MG63 (cell line): ENCODE measurements at places on chromosomes 1 and 21. TPM values are rescaled to one million over a fixed set of nuclear protein-coding genes. Genes with fewer than 3 reads are reported as not detected.

OLFML3 gene
- total RNA-seq = 2.2 and 2.7 TPM in 2 replicates

OR2L8 gene
- not detected in 2 replicates for total RNA-seq

CD1E gene
- not detected in 2 replicates for total RNA-seq

C8A gene
- total RNA-seq = not detected in 2 replicates

PERM1 gene
- total RNA-seq = 0.13 TPM in 1 of 2 replicates, not detected in the other

A3GALT2 gene
- total RNA-seq = not detected in 2 replicates

TRMT13 gene
- 3.9 and 8.6 TPM in 2 replicates for total RNA-seq

KIF2C gene
- total RNA-seq = 39.0 and 54.1 TPM in 2 replicates

KCNJ10 gene
- total RNA-seq = not detected in 2 replicates

FCRL5 gene
- not detected in 2 replicates for total RNA-seq

E2F2 gene
- total RNA-seq = 4.3 and 6.9 TPM in 2 replicates

FAM20B gene
- total RNA-seq = 29.6 and 33.2 TPM in 2 replicates

SPRR3 gene
- not detected in 2 replicates for total RNA-seq

FCRL4 gene
- total RNA-seq = not detected in 2 replicates

GLMN gene
- 11.1 and 31.0 TPM in 2 replicates for total RNA-seq

AADACL4 gene
- not detected in 2 replicates for total RNA-seq

TTC39A gene
- total RNA-seq = 0.82 TPM in 1 of 2 replicates, not detected in the other

CA14 gene
- not detected in 2 replicates for total RNA-seq

DNA sequence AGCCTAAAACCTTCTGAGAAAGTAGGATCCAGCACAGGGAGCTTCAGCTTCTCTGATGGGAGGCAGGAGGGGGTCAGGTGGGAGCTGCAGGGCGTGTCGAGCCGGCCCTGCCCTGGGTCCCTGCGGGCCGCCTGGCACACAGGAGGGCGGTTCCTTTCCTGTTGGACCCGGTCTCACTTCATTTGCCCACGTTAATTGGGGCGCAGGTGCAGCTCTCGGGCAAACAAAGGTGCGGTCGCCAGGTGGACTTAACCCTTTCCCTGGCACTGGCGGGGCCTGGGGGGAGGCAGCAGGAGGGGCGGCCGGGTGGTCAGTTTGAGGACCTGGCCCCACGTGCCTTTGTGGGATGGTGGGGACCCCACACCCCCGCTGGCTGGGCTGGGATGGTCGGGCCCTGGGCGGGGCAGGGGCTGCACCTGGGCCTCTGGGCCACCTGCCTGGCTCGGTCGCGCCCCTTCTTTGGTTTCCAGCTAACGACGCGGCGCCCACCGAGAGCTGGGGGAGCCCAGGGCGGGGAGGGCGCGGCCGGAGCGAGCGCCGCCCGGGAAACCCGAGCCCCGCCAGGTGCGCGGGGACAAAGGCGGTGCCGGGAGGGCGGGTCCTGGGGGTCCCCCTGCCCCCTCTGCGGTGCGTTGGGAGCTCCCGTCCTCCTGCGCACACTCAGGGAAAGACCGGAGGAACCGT, 20.8 kb upstream of the C1orf159 start:
- no peak for DNase-seq

DNA sequence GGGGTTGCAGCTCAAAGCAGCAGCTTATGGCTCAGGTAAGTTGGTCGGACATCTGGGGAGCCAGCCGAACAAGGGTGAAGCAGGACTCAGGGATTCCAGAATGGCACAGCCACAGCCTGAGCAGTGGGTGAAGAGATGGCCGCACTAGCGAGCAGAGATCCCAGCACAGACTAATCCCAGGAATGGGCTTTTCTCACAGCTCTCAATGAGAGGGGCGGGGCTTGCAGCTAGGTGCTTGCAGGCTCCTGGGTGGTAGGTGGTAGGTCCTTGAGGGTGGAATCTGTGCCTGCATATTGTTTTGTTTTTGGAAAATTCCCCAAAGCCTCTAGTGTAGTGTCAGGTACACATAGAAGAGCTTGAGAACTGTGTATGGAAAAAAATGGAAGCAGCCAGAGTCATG, 9.0 kb downstream of the KIAA0040 start:
- no peak for DNase-seq

GRCh38 chr1:211711315-211711705, 35.9 kb upstream of the NEK2 start:
- DNase-seq = no peak

GRCh38 chr1:155973723-155974122, 4.6 kb downstream of the ARHGEF2 start:
- no peak for DNase-seq

DNA sequence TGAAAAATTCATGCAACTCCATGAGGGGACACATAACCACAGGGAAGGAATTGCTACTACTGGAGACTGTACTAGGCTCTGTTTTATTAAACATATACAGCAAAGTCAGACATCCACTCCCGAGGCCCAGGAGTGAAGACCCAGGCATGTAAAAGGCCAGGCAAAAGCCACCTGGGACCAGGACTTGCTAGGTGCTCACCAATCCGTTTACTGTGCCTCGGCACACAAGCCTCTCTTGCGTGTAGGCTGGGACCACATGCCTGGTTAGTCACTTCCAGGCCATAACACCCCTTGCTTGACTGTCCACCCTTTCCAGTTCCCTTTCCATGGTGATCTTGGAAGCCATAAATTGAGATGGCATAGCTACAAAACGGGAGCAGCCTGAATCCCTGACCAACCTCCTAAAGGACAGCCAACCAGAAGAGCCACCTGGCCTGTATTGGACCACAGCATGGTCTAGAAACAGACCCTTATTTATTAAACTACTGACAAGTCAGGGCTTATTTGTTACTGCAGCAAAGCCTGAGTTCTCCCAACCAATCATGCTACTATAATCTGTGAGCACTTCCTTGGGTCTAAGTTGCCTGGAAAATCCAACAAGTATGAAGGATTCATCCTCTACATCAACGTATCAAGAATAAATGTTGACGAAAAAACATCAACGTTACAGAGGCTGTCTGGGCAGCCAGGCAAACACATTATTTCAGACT, 39.7 kb downstream of the URB1 start:
- DNase-seq = no peak

DNA sequence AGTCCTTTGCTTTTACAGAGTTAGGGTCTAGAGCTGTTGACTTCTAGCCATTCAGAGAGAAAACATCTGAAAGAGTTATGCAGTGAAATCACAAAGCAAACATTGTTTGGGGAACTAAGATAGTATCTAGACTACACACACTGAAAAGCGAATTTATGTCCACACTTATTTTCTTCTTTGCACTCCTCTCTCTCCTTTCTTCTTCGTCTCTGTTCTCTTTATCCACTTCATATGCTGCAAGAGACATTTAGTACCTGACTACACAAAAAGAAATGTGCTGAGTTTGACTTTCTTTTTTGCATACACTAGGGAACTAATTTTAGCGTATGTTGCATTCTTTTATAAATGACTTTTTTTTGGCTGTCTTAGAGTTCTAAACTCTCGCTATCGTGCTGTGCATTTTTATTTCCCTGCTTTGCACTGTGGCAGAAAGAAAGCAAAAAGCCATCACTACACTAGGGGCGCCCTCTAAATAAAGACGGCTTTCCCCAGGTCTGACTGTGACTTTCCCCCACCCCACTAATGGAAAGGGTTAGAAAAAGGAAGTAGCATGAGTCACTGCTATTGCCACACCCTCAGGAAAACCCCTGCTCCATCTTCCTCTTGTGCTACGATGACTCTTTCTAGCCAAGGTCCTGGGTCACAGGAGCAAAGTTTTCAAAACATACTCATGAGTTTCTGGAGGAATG, 65.7 kb downstream of the MAP3K7CL start:
- DNase-seq = peak; percentile 83

DNA sequence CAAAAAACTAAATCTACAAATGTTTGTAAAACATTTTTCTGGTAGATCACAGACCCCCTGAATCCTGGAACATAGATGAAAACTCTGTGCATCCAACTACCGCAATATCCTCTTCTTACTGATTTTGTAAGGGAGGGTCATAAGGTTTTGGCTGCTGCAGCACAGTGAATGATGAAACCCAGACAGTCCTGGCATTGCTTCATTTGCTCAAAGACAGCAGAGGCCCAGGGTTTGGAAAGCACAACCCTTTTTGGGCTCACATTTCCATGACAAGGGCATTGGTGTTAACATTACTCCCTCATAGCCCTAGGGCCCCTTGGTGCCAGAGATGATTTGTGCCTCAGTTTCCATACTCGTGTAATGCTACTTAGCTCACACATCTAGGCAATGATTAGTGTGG, 51.2 kb downstream of the PLXNA2 start:
- no peak for DNase-seq

DNA sequence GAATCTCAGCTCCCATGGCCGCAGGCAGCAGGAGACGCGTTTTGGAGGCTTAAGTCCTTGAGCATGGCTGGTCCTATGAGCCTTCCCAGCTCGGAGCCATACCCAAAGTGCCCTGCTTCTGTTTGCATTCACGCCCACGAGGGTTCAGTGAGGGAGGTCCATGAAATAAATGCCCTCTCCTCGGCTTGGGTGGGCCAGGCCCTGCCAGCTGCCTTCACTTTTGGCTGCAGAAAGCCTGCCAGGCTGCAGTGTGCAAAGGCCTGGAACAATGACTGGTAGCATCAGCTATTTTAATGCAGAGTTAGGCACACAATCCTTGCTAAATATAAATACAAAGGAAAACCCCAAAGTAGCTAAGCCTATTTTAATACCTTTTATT, 49.4 kb downstream of the H3-3A start:
- no peak for DNase-seq

- peak; percentile 21 for DNase-seq
Measured at GRCh38 chr1:199123615-199124014, 484.8 kb downstream of the PTPRC start.

GRCh38 chr1:228217551-228218344, 9.9 kb downstream of the OBSCN start:
- DNase-seq = no peak

DNA sequence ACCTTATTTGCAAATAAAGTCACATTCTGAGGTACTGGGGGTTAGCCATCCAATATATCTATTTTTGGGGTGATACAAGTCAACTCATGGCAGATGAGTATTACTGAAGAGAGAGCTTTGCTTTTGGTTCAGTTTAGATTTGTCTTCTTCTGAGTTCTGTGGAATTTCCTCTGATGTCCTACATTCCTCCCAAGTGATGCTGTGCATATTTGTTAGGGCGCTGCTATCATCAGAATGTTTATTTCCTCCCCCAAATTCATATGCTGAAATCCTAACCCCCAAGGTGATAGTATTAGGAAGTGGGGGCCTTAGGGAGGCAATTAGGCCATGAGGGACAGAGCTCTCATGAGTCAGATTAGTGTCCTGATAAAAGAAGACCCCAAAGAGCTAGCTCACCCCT, 96.2 kb upstream of the WLS start:
- DNase-seq = no peak

DNA sequence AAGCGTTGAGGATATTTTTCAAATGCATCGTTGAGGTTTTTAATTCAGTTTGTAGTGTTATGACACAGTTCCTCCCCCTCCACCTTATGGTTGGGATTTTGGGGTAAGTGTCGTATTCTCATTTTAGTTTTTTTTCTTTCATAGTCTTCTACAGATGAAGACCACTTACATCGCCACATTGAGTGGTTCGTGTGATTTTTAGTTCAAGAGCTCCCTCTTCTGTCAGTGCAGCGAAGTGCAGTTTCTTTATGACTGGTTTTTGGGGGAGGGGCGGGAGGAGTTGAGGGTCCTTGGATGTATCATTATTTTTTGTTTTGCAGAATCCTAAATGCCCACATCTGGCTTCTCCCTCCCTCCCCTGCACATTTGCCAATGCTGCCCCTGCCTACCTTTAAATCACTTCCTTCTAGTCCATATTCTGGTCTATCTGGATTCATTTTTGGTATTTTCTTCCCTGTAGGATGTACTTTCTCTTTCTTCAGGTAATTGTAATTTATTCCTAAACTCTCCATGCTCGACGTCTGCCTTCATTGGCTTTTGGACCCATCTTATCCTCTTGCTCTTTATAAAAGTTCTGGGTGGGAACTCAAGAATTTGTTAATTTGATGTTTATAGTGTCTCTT, 433.1 kb downstream of the CAMTA1 start:
- DNase-seq = peak; percentile 21

DNA sequence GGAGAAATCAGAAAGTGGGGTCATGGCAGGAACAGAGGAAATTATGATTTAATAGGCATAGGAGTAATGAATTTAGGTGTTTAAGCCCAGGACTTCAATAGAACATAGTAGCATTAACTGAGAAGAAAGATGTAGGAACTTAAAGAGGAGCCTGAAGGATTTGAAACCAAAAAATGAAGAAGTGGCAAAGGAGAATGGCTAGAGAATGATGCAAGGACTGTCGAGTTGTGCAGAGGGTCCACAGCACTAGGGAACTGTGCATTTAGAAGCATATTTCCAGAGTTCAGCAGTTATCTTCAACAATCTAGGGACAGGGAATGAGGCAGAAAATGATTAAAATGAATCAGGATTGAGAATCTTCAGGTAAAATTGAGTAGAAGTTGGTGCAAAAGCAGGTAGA, 328.1 kb upstream of the LYPLAL1 start:
- no peak for DNase-seq

DNA sequence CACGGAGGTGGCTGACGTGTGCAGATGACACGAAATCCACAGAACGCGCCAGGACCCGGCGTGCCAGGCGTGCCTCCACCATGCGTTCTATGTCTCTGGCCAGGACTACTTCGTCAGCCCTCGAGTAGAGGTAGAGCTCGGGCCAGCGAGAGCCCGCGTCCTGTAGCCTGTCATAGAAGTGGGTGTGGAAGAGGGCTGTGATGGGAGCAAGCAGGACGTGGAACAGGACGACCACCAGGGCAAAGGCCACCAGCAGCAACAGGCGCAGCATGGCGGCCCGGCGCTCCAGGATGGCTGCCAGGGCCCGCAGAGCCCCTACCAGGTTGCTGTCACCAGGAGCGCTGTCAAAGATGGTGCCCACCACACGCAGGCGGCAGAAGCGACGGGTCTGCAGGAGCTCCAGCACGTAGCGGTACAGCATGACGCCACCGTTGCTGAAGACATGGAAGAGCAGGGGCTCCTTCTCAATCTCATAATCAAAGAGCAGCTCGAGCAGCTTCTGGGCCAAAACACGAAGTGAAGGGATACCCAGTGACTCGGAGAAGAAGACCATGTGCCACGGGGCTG, 19.6 kb downstream of the TMEM53 start:
- DNase-seq = no peak

DNA sequence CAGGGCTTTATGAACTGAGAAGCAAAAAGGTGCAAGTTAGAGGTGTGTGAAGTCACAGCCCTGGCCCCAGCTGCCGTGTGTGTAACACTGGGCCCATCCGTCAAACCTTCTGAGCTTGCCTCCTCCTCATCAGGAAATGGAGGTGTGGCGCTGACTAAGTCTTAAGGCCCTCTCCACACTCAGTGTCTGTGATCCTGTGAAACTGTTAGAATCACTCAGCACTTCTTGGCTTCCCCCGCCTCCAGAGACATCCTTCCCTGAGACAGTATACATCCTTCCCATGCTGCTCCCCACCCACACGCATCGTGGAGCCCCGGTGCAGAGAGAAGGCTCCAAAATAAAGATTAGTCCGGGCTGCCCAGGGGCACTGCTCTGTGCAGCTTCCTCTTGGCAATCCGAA, 33.3 kb downstream of the LRP8 start:
- DNase-seq = peak; percentile 73

GRCh38 chr1:174836543-174836942, 163.2 kb upstream of the CACYBP start:
- DNase-seq = peak; percentile 39

- no peak for DNase-seq
Measured at GRCh38 chr1:53501065-53502005, 42.1 kb downstream of the DMRTB1 start.

GRCh38 chr1:33094971-33095604, 14.1 kb downstream of the AZIN2 start:
- DNase-seq = peak; percentile 40

GRCh38 chr1:63728611-63729226, 45.1 kb upstream of the ROR1 start:
- DNase-seq = no peak

GRCh38 chr1:54199765-54200518, at the start of the genes CYB5RL and MRPL37:
TSS of gene CYB5RL (minus strand) at chr1:54200030. CDS start at chr1:54195616, 4,414 bp downstream.
TSS of gene MRPL37 (plus strand) at chr1:54200167. CDS start at chr1:54200244, 77 bp downstream.
- DNase-seq = peak; percentile 92
